ENCODE measurements at places on chromosomes 12 and 14. TPM values are rescaled to one million over a fixed set of nuclear protein-coding genes. Genes with fewer than 3 reads are reported as not detected.

Gene GRIN2B
- total RNA-seq = not detected

Gene TAS2R7
- not detected for total RNA-seq

Gene PIP4P1
- 25.3 TPM for total RNA-seq

Gene IAPP
- total RNA-seq = not detected

Gene CLEC9A
- total RNA-seq = not detected

Gene SELPLG
- total RNA-seq = 1.5 TPM

Gene PZP
- total RNA-seq = not detected

Gene AQP5
- 2.4 TPM for total RNA-seq
